NCI-H526 treated with DMSO at 0.1 percent for 48 hours (cell line): ENCODE measurements at places on chromosomes 16 and 17.

GRCh38 chr16:83113811-83114210, 487.0 kb downstream of the CDH13 start:
- DNase-seq = no peak

GRCh38 chr17:7179317-7180254, at the start of gene ASGR1:
Gene ASGR1 (minus strand): TSS chr17:7179370. CDS start chr17:7178563, 807 bp downstream.
- no peak for DNase-seq

DNA sequence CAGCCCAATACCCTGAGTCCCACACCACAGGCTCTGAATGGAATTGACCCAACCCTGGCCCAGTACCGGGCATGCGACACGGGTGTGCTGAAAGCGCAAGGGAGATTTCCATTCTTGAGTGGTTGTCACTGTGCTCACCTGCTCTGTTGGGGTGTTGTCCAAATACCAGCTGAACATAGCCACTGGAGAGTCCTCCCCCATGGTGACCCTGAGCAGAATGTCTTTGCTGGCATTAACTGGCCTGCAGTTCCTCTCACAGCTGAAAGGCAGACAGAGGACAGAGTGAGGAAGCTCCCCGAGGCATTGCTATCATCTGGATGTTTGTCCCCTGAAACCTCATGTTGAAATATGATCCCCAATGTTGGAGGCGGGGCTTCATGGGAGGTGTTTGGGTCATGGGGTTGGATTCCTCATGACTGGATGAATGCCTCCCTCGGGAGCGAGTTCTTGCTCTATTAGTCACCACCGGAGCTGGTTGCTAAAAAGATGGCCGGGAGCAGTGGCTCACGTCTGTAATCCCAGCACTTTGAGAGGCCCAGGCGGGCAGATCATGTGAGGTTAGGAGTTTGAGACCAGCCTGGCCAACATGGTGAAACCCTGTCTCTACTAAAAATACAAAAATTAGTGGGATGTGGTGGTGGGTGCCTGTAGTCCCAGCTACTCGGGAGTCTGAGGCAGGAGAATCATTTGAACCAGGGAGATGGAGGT, 57.3 kb upstream of the BCO1 start:
- DNase-seq = peak; percentile 19

- DNase-seq = no peak
Observed at GRCh38 chr17:79520167-79521165, 90.4 kb downstream of the RBFOX3 start.

DNA sequence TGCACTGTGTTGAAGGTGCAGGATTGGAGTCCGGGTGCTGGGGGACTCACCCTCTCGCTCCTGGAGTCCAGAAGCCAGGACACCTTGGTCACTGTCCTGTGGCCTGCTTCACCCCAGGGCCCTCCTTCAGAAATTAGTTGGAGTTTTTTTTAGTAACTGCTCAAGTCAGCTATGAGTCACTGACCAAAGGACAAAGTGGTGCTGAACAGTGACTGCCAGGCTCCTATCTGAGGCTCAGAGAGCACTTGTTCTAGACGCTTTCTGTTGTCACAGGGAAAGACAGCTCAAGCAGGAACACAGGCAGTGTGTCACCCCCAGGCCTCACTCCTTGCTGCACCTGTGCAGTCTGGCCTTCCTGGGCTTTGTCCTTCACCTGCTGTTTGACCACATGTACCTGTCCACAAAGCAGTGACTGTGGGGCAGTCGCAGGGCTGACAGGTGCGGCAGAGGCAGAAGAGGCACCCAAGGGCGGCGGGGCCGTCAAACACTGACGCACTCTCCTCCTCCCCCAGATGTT, 4.1 kb upstream of the FAAP100 start:
- DNase-seq = no peak

- no peak for DNase-seq
Observed at GRCh38 chr17:60542071-60542470, 16.0 kb upstream of the APPBP2 start.

- DNase-seq = no peak
Observed at GRCh38 chr17:58082341-58082869, 814 bp upstream of the DYNLL2 start.

DNA sequence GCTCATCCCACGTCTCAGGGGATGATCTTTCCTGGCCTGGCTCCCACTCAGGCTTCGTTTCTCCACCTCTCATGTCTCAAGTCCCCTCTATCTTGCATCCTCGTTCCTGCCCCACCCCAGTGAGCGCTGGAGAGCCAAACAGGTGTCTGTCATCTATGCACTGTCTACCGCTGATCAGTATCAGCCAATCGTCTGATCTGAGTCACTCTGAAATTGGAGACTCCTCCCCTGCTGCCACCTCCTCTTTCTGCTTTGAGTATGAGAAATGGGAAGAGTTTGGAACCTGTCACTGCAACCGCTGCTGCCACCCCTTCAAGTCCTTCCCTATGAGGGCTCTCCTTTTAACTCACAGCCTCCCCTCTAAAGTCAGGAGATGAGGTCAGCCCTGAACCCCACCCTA, 28.0 kb downstream of the FZD2 start:
- DNase-seq = no peak

- no peak for DNase-seq
Observed at GRCh38 chr17:52024300-52024870, 134.1 kb downstream of the CA10 start.

- no peak for DNase-seq
Observed at GRCh38 chr17:64947152-64947551, 27.9 kb upstream of the LRRC37A3 start.

GRCh38 chr16:53123747-53124146, 69.0 kb downstream of the CHD9 start:
- DNase-seq = no peak

DNA sequence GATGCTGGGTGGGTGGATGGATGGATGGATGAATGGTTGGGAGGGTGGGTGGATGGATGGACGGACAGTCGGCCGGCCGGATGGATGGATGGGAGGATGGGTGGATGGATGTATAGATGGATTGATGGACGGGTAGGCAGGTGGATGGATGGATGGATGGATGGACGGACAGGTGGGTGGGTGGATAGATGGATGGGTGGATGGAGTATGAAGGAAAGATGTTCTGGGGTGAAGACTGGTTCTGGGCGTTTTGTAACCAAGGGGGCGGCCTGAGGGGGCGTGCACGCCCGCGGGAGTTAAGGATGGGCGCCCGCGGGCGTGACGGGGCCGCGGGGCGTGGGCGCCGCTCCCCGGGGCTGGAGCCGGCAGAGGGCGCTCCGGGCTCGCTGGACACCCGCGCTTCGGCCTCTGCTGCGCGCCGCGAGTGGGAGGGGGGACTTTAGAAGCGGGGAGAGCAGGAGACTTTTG, at the start of gene NECAB2:
Gene NECAB2, plus strand, starts transcription at position 407 of the 468 bp plus-strand sequence. CDS start 405 bp downstream, outside the sequence.
- DNase-seq = no peak

DNA sequence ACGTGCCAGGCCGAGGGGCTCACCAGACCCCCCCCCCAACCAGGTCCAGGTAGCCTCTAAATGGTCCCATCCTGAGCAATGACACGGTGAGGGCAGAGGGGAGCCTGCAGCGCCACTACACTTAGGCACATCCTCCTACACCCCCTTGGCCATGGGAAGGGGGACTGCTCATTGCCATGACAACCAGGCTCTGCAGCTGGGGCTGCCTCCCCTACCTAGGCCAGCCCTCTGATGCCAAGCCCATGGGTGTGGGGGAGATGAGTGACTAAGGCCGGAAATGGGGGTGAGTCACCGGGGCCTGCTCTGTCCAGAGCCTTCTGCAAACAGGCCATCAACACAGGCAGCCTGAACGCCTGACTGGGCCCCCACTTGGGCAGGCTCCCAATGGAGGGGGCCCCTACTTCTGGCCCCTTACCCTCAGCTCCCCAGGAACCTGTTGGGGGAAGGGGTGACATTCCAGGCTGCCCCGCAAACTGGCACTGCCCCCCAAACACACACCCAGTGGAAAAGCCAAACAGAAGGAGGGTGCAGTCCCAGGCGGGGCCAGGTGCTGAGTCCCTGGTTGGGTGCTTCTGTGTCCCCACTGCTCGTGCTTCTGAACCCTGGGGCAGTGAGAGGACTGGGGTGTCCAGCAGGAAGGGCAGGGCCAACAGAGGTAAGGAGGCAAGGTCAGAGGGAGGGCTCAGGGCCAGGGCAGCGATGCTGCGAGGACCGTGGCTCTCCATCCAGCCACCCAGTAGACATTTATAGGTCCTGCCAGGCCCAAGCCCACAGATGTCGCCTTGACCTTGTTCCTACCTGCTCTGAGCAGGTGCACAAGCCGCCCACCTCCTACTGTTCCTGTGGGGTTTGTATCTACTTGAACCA, 8.2 kb downstream of the PLCD3 start:
- DNase-seq = no peak

GRCh38 chr17:71530248-71530647, 590.6 kb upstream of the SOX9 start:
- no peak for DNase-seq

DNA sequence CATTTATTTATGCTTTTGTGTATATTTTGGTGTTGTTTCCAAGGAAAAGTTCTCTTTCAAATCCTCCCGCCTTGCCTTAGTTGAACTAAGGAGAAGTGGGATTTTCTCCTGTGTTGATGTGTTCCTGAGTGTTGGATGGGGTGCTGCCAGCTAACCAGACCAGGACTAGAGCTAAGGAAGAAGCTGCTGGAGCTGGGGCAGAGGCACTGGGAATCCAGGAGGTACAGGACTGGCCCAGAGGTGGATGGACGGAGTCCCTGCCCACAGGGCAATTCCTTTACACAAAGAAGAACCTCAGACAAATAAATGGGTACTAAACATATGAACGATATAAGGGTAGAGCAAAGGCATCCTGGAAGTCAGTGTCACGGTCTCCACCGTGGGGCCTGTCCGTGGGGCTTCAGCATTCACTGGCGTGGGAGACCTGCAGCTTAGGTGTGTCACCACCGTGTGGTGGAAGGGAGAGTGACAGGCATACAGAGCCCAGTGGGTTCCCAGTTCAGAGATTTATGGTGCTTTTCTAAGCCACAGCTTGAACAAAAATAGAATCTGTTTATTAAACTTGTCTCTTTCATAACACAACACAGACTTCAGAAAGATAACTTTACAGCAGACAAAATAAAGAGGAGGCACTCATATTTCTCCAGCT, 270.7 kb downstream of the NTN1 start:
- no peak for DNase-seq

DNA sequence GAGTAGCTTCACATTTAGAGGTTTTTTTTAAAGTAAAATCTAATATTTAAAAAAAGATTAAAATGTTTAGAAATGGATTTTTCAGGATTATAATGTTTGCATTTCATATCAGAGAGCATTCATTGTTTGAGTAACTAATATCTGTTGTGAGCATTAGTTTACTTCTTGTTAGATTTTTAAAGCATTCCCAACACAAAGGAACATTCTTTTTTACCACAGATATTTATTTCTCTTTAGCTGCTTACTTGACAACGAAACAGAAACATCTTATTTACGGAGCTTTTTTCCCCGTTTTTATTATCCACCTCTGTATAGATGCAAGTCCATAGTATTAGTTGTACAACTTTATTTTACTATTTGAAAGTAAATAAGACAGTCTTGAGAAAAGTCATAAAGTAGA, 53.0 kb downstream of the NFAT5 start:
- DNase-seq = no peak

GRCh38 chr16:70800311-70800710, 647 bp downstream of the VAC14 start:
- no peak for DNase-seq

- DNase-seq = no peak
Observed at GRCh38 chr16:30122604-30123160, 338 bp downstream of the MAPK3 start.
